Posterior vena cava (tissue), 2 donors: ENCODE measurements at places on chromosomes 16 and 17. TPM values are rescaled to one million over a fixed set of nuclear protein-coding genes. Genes with fewer than 3 reads are reported as not detected.
A peak's percentile ranks its signal among the peaks of the same experiment; 100 is the strongest.

GRCh38 chr17:49472527-49472926 lies 22.6 kb upstream of the NGFR start:
- no peak for DNase-seq

- DNase-seq = no peak
Observed at GRCh38 chr17:6502871-6503509, 53.4 kb downstream of the PITPNM3 start.

DNA sequence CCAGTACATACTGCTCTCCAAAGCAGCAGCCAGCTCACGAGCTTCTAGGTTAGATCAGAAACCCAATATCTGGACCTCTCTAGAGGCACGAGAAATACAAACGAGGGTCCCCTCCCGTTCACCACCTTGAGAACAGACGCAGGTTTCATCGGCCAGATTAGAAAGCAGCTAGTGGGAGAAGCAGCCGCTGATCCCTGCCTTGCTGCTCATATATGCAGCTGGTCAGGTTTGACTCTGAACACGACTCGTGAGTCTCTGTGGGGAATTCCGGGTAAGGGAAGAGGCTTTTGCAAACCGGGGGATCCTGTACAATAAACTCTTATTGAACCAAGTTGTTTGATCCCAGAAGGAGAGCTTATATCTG lies 1.6 kb downstream of the VAT1L start:
- no peak for DNase-seq

DNA sequence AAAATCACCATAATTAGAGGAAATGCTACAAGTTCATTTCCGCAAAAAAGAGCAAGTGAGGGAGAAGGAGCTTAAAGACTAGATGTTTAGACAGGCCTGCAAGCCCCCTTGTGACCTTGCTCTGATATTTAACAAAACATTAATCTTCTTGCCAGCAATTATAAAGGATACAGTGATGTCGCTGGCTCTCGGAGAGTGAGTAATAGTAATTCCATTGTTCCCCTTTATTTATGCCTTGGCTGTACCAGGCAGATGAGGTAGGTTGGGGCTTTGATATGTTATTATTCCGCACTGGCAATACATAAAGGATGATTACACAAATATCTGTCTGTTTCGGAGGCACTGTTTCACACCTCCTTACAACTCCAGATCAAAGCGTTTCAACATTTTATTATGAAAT lies 204.8 kb upstream of the SALL1 start:
- no peak for DNase-seq

GRCh38 chr16:71367241-71367976 lies 8.9 kb downstream of the CALB2 start:
- peak; percentile 34 for DNase-seq

GRCh38 chr17:29723278-29724047 lies 100.8 kb upstream of the CORO6 start:
- DNase-seq = no peak

Gene MEIOB
- total RNA-seq = not detected

- DNase-seq = no peak
Observed at GRCh38 chr16:31880322-31880979, 6.8 kb downstream of the ZNF267 start.

DNA sequence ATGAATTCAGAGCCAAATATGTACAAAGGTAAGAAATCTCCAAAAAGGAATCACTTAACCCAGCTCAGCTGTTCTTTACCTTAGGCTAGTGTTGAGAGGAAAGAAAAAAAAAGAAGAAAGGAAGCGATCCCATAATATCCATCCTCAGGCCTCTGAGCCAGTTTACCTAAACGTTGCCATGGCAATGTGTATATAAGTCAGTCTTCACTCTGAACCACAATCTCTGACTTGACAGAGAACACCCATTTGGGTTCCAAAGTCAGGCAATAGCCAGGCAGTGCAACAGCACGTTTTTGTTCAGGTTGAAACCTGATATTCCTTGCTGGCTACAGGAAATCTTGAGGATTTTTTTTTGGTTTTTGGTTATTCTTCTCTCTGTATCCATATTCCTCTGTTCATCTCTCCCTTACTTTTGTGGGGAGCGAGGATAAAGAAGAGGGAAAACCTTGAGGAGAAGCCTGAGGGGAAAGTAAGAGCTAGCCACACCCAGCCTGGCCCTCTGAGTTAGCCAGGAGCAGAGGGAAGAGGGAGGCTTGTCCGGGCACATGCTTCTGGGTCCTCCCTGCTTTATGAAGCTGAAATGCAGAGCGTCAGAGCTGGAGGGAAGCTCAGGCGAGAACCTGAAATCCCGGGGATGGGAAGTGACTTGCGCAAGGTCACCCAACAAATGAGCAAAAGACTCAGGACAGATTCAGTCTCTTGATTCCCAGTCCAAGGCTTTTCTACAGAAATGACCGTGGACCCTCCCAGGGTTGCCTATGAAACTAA lies 152.7 kb downstream of the SOX9 start:
- DNase-seq = no peak

Gene TBC1D3L
- 4.8 TPM for total RNA-seq

DNA sequence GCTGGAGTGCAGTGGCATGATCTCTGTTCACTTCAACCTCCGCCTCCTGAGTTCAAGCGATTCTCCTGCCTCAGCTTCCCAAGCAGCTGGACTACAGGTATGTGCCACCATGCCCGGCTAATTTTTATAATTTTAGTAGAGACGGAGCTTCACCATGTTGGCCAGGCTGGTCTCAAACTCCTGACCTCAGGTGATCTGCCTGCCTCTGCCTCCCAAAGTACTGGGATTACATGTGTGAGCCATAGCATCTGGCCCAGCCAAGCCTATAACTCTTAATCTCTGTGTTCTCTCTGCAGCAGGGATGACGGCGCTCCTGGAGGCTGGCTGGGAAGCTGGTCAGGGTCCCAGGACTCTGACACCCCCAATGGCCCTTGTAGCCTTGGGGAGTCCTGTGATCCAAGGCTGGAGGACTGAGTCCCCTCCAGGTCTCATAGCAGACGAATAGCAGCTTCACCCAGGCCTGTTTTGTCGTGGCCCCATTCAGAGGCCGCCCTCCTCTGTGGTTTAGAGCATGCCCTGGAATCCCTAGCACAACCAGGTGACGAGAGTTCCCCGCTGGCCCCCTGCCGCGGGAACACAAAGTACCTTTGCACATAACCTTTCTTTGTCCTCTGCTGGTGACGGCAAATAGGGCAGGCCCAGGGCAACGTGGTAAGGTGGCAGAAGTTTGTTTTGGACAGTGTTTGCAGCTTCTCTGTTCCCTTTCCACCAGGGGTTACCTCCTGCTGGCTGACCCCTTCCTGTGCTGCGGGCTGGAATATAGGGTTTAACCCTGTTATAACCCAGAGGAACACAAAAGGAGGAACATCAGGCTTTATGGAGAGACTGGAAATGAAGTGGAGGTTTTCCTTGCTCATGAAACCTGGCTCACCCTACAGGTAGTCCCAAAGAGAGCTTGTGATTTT lies 43.0 kb upstream of the TOB1 start:
- no peak for DNase-seq

DNA sequence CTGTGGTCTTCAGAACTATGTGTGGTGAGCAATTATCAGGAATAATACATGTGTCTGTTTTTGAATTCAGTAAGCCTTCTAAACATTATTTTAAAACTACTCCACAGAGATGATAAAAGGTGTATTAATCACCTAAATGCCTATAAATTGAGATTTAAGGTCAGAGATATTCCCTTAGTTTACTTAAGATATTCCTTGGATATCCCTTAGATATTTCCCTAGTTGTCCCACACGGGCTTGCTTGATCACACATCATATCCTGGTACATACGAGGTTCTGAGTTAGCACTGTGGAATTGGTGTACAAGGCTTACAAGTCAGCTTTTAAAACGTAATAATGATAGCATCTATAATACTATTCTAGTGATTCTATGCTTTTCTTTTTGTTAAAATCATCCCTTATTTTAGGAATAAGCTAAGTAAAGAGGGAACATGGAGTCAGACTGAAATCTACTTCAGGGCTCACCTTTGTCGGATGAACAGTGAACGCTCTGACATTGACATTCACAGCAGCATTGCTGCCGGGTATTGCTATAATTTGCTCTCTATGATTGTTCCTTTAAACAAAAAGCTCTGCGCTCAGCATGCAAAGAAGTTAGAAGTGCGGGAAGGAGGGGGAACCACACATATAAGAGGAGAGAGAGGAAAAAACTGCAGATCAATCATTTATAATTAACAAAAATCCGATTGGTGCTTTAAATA lies 136.5 kb downstream of the SKAP1 start:
- DNase-seq = no peak

Gene SCNN1G
- not detected for total RNA-seq

DNA sequence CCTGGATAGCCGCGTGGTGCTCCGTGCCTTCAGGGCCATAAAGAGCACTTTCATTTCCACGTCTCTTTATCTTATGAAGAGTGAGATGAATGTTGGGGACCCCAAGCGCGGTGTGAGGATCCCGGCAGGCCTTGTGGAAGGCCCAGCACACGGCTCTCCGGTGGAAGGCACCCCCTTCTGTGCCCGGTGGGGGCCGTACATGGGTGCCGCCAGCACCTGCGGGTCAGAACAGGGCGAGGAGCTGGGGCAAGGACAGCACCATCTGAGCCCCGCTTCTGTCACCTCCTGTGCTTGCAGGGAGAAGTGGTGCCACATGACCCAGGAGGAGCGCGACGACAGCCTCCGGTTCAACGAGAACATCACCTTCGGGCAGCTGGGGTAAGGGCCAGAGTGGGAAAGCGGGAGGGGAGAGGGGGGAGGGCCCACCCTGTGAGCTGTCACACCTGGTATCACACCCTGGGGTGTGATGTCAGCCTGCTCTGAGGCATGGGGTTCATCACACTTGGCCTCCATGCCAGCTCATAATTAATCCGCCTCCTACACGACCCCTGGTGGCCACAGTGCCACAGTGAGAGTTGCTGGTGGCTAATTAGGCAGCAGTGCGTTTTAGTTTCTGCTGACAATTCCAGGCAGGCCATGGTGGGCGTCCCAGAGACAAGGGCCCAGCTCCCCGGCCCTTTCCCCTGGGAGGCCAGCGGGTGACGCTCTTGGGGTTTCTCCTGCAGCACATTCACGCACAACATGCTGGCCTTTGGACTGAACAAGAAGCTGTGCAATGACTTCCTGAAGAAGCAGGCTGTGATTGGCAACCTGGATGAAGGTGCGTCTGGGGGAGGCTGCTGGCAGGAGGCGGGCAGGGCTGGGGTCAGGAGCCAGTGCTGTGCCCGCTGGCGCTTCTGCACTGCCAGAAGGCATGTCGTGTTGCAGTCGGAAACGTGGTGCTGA lies 25.7 kb downstream of the CIBAR2 start:
- DNase-seq = peak; percentile 89

GRCh38 chr17:39195568-39196160 lies 1.8 kb downstream of the CACNB1 start:
- no peak for DNase-seq

DNA sequence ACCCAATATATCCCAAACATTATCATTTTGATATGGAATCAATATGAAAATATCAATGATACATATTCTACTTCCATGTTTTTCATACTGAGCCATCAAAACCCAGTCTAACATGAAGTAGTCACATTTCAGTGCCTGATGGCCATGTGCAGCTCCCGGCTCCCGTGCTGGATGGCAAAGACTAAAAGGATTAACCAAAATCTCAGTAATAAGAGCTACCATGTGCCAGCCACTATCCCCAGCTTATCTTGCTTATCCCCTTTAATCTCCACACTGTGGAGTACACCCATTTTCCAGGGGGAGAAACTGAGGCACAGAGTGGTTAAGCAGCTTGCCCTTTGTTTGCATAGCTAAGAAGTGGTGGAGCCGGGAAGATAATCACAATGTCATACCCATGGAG lies 9.2 kb downstream of the CD300LG start:
- peak; percentile 37 for DNase-seq

GRCh38 chr17:73623818-73624217 lies 20.4 kb downstream of the SDK2 start:
- DNase-seq = no peak

- no peak for DNase-seq
Observed at GRCh38 chr17:7380321-7380720, 568 bp upstream of the TNK1 start.

Gene SPATA22
- 0.24 TPM for total RNA-seq

- no peak for DNase-seq
Observed at GRCh38 chr16:55760310-55761001, 72.4 kb downstream of the CES1 start.

Gene KRTAP3-3
- total RNA-seq = not detected

Gene GGT6
- total RNA-seq = not detected

Gene ASPHD1
- 0.33 TPM for total RNA-seq

DNA sequence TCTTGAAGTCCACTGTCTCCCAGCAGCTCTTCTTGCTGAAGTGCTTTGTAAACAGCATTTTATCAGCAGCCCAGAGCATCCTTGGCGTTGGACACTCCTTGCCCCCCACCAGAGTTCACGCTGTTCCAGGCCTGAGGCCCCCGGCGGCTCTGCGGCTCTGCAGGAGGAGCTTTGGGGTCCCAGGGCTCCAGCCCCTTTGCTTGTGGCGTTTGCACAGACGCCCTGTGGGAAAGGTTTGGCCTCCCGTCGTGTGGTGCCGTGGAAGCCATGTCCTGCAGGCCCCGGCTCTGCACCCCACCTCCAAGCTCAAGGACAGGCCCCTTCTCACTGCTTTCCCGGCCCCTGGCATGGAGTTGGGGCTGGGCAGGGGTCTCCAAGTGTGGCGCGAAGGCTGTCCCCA lies 14.1 kb downstream of the METRNL start:
- DNase-seq = no peak

- no peak for DNase-seq
Observed at GRCh38 chr17:19497624-19498023, 36.0 kb upstream of the SLC47A1 start.

GRCh38 chr16:68247400-68247799 lies 2.2 kb downstream of the PLA2G15 start:
- DNase-seq = no peak

Gene CCL16
- not detected for total RNA-seq

Gene C1QTNF8
- not detected for total RNA-seq

GRCh38 chr16:50533317-50533716 lies 14.9 kb upstream of the NKD1 start:
- DNase-seq = no peak

DNA sequence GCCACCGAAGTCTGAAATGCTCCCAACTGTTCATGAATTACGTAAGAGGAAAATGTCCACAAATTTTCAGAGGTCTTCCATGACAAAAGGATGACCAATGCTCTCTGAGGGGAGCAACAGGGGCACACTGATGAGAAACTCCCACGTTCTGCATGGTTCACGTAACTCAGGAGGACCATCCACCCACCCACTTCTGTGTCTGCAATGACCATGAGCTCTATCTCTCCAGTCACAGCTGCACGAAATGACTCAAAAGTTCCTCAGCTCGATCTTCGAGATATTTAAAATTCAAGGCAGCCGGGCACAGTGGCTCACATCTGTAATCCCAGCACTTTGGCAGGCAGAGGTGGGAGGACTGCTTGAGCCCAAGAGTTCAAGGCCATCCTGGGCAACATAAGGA lies 15.8 kb downstream of the WDR45B start:
- no peak for DNase-seq
